Effector CD8-positive, alpha-beta T cell (primary cell): ENCODE measurements at places on chromosomes 2 and 18.

- DNase-seq, result no peak
These were observed 103.9 kb upstream of the MCFD2 start for GRCh38 chr2:47019532-47019931.

DNA sequence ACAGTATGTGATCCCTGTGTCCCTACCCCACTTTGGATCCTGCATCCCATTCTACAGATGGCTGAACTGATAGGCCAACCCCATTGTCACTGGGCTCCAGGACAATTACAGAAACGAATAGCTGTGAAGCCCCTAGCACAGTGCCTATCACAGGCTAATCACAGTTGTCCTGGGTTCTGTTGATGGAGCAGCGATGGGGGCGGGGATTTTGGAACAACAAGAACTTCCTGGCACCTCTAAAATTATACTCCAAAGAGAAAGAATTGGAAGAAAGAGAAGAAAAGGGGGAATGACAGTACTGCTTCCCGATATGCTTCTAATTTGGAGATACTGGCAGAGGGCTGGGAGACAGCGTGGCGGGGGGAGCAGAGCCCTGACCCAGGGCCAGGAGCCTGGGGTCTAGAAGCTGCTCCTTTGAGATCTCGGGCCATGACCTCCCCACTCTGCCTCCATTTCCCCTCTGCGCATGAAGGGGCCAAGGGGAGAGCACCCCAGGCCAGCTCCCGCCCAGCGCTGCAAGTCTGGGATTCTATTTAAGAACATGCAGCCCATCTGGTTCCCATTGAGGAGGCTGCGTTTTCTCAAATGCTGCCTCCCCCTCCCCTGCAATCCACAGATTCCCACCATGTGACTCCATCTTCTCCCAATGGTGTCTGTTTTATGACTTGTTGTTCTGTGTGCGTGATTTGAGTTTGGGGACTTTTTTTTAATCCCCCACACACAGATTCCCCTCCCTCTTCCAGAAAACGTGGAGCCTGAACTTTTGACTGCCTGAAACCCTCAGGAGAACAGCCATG is 202.7 kb downstream of the CYP26B1 start:
- no peak for DNase-seq

DNA sequence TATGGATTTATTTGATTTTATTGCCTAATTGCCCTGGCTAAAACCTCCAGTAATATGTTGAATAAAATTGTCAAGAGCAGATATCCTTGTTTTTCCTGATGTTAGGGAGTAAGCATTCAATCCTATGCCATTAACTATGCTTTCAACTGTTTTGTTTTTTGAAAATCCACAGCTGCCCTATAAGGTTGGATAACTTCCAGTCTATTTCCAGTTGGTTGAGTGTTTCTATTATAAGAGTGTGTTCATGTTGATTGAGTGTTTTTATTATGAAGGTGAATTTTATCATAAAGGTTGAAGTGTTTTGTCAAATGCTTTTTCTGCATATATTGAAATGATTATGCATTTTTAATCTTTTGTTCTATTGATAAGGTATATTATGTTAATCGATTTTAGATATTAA is 149.9 kb upstream of the SCN7A start:
- DNase-seq, result no peak

DNA sequence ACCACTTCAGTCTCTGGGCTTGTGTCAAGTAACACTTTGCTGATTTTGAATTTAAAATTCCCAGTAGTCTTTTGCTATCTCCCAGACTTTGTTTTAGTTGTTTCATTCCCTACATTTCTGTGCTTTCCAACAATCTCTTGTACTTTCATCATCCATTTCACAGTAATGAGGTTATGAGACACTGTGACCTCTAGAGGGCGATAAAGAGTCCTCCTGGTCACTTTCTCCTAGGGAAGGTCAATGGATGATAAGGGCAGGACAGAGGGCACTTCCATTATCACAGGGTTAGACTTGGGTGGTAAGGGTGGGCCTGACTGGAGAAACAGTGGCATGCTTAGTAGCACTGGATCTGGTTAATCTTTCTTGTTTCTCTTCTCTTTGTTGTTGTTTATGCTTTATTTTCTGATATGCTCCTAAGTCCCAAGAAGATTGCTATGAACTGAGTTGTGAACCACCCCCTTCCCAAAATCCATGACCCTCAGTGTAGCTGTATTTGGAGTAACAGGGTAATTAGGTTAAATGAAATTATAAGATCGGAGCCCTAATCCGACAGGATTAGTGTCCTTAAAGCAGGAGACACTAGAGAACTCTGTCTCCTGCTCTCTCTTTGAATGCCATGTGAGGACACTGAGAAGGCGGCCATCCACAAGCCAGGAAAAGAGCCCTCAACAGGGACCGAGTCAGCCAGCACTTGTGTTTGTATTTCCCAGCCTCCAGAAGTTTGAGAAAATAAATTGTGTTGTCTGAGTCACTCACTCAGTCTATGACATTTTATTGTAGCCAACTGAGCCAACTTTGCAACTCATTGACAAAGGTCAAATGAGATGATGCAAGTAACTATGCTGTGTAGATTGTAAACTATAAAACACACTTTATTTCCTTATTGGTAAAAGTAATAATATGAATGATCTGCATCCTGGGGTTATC is 779.2 kb downstream of the CNTNAP5 start:
- DNase-seq, result no peak

- no peak for DNase-seq
These were observed 98.2 kb upstream of the MAPRE2 start for GRCh38 chr18:34942975-34943374.

GRCh38 chr2:129262934-129263333 is 716.5 kb upstream of the RAB6C start:
- DNase-seq, result no peak

DNA sequence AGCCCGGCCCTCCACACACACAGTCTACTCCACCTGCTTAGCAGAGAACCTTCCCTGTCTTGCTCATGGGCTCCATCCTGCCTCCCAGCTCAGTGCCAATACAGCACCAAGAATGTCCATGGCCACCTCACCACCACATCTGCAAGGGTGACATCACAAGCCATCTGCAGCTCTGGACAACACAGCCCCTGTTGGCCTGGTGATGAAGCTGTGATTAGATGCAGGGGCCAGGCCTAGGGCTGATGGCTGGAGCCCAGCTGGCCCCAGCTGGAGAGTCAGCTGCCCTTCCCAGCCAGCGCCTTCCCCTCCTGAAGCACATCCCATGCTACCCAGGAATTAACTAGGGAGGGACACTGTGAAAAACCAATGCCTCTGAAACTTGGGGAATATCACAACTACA is 91.1 kb downstream of the TTC32 start:
- no peak for DNase-seq

- DNase-seq, result no peak
These were observed 132.2 kb upstream of the ITGB6 start for GRCh38 chr2:160332318-160332717.

GRCh38 chr2:218517434-218518206 is 50.5 kb downstream of the USP37 start:
- no peak for DNase-seq

- no peak for DNase-seq
These were observed 260.9 kb upstream of the CWC22 start for GRCh38 chr2:180268006-180268405.

DNA sequence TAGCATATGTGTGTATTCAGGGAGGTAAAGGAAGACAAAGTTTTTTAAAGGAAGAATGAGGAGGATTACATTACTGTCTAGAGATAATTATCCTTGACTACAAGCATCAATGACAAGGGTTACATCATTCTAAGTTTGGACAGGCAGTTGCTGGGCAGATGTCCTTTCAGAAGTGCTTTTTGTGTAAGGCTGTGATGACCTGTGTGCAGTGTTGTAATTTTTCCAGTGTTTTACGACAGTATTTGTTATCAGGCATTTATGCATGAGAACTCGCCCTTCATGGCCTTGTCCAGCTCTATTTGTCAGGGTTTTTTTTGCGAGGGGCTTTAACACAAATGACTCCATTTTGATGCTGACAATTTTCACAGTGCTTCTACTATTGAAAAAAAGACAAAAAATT is 658.3 kb upstream of the NXPH2 start:
- no peak for DNase-seq

DNA sequence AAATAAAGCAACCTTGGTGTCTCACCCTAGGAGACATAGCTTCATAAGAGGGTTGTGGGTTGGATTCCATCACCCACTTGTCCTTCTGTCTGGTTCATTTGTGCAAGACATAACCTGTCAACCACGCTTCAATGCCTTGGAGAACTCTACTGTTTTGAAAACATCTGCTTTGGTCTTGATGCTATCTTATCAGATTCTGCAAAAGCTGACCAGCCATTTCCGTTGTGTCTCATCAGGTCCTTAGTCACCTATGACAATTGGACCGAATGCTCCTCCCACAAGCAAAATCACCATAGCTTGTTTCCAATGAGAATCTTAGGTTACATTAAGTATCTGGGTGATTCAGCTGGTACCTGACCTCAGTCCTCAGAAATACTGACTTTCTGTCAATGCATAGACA is 35.4 kb downstream of the STAT4 start:
- DNase-seq, result no peak

GRCh38 chr18:46734981-46735380 is 21.9 kb downstream of the ST8SIA5 start:
- no peak for DNase-seq

- DNase-seq, result no peak
These were observed 184.8 kb upstream of the SOX11 start for GRCh38 chr2:5507367-5507766.

- no peak for DNase-seq
These were observed 58.7 kb downstream of the MAPRE2 start for GRCh38 chr18:35099911-35100310.

- DNase-seq, result no peak
These were observed 23.0 kb downstream of the TCF7L1 start for GRCh38 chr2:85156153-85156552.

DNA sequence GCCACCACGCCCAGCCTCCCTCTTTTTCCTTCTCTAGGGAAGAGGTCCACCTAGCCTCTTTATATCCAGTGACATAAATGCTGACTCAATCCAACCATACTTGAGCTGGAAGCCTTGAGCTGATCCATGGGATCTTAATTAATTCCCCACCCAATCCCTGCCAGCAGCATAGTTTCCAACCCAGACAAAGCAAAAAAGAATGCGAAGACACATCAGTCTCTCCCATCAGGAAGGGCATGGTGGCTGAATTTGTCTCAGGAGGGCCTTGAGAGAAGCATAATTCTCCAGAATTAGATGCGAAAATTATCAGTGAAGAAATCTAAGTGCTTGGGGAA is 22.5 kb downstream of the CASP10 start:
- DNase-seq, result no peak

- no peak for DNase-seq
These were observed 178.2 kb downstream of the INHBB start for GRCh38 chr2:120524174-120524573.

DNA sequence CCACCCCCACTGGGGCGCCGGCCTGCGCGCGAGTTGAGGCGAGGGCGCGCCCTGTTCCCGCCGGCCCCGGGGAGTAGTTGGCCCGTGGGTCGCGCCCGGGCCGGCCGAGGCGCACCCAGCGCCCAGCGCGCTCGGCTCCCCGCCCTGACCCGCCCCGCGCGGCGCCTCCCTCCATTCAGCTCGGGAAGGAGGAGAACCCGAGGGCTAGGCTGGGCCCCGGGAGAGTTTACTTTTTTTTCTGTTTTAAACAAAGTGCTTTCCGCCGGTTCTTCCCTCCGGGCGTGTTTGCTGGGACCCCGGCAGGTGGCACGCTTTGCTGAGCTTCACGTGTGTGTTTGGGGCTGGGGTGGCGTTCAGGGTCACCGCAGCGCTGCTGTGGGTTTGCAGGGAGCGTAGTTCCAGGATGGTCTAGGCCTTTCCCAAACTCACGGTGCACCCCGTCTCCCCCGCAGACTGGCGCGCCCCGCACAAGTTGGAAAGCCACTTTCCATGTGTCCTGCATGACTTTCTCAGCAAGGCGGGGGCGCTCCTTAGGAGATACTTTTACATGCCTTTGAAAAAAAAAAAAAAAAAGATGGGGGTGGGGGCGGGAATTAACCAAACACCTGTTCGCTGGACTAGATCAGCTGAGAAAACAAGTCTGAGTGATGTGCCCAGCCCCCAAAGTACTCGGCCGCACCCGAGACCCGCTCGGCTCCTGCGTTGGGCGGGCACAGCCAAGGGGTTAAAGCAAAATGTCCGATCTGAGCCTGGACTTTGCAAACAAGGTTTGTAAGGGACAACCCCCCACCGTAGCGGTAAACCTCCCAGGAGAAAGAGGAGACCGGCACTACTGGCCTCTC is 825 bp downstream of the ITGA6 start:
- peak; percentile 39 for DNase-seq

DNA sequence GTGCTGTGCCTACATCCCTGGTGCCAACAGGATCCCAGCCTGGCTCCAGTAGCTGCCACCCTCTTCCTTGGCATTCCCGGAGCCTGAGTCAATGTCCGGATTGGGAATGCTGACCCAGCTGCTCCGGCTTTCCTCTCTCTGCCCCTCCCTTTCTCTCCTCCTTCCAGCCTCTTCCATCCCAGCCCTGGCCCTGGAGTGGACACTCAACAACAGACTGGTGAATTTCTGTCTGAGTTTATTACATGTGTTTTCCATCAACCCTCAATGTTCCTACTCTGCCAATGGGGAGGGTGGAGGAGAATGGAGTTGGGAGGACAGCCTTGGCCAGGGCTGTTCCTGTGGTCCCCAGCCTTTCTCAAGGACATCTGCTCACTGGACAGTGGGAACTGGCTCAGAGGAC is 917 bp upstream of the PRKAG3 start:
- DNase-seq, result no peak

- DNase-seq, result no peak
These were observed 129.8 kb upstream of the EPAS1 start for GRCh38 chr2:46167406-46167805.

GRCh38 chr18:47601581-47602272 is 328.7 kb downstream of the SMAD2 start:
- DNase-seq, result no peak

DNA sequence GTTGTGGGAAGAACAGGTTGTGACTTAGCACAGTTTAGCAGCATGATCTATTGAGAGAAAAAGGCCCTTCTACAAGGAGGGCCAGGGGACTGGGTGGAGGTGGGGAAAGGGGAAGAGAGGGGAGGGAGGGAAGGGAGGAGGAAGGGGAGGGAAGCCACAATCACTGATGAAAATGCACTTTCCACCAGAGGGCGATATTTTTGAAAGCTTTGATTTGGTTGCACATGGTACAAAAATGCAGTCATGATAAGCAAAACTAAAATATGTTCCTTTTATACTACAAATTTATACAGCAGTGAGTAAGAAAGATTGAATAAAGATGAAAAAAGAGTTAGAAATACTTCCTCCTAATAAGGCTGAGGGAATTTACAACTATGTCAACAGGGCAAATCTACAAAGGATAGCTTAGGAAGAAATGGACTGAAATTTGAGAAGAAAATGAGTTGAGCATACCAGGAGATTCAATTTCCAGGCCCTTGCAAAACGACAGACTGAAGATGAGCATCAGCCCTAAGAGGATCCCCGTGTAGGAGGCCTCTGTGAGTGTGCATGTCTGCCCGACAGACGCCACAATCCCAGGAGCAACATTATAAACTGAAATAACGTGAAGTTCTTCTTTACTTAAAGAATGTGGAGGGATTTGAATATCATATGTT is 17.2 kb downstream of the SH3YL1 start:
- DNase-seq, result no peak
